ENCODE measurements at places on chromosomes 11 and 22.

DNA sequence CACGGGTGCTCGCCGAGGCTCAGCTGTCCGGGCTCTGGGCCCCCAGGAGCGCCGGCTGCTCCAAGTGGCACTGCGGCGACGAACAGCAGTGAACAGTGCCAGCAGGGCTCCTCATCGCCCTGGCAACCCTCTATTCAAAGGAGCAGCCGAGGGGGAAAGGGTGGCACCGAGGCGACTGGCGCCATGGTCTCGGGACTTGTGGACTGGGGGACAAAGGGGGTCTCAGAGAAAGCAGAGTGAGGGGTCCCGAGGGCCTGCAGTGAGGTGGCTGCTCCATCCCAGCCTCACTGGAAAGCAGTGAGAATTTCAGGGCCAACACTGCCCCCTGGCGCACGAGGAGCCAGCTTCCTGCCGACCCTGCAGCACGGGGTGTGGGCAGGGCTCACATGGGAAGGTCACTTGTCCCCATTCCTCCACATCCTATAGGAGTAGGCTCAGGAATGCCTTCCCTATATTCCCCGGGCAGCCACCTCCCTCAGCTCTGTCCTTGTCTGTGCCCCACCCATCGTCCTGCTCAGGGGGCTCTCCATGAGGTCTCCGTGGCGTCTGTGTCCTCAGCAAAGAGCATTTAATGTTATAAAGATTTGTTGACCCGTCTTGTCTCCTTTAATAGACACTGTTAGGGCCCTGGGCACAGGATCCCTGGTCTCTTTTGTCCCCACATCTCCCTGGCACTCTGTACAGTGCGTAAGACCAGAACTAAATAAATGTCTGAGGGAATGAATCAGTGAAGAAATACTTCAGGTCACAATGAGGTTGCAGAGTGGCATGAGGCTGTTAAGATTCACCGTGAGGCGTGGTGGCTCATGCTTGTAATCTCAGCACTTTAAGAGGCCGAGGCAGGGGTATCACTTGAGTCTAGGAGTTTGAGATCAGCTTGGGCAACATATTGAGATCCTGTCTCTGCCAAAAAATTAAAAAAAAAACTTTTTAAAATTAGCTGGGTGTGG, 26.4 kb downstream of the LRFN4 start:
- DNase-seq = no peak

GRCh38 chr11:2473361-2474058, 28.7 kb downstream of the KCNQ1 start:
- no peak for DNase-seq

GRCh38 chr11:72141066-72141465, 5.5 kb downstream of the FOLR3 start:
- no peak for DNase-seq

DNA sequence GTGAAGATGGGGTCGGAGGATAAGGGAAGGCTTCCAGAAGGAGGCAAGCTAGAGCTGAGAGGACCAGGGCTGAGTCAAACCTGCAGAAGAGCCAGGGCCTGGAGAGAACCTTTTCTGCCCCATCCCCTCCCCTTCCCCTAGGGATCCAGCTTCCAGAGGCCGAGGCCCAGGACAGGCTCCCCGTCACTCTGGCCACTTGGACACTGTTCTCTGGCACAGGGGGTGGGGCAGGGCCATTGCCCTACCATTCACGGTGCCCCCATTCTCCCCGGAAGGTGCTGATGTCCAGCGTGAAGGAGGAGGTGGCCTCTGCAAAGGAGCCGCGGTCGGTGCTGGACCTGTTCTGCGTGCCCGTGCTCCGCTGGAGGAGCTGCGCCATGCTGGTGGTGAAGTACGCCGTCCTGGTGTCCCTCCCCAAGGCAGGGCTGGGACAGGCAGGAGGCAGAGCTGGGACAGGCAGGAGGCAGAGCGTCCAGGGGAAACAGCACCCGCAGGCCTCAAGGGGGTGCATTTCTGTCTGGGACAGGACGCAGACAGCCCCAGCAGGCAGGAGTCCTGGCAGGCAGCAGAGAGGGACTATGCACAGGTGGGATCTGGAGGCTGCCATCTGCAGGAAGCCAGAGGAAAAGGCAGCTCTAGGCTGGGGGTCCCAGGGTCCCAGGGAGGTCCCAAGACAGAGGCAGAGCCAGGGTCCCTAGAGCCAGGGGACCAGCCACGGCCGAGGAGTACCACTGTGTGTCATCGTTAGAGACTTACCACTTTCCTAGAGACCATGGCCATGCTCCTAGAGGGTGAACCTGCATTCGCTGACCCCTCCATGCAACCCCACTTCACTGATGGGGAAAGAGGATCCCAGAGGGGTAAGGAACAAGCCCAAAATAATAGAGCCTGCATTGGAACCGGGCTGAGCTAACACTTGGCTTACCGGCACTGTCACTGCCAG, 25.8 kb upstream of the SLC22A12 start:
- no peak for DNase-seq

GRCh38 chr22:19180234-19180633, 1.7 kb upstream of the SLC25A1 start:
- no peak for DNase-seq

- DNase-seq = no peak
Measured at GRCh38 chr22:49009359-49010063, 818.2 kb downstream of the BRD1 start.

DNA sequence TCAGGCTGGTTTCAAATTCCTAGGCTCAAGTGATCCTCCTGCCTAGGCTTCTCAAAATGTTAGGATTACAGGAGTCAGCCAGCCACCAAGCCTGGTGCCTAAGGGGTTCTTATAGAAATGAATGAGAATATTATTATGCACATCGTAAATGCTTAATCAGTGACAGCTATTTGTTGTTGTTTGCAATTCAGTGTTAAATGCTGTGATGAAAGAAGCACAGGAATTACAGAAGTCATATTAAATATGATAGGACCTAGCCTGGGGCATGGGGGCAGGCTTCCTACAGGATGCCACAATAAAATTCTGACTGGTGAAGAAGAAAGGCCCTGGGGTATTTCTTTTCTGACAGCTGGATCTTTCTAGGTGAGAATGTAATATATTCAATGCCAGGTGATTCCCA, 13.9 kb upstream of the PATZ1 start:
- no peak for DNase-seq

- no peak for DNase-seq
Measured at GRCh38 chr11:36738292-36738861, 140.3 kb upstream of the RAG2 start.

DNA sequence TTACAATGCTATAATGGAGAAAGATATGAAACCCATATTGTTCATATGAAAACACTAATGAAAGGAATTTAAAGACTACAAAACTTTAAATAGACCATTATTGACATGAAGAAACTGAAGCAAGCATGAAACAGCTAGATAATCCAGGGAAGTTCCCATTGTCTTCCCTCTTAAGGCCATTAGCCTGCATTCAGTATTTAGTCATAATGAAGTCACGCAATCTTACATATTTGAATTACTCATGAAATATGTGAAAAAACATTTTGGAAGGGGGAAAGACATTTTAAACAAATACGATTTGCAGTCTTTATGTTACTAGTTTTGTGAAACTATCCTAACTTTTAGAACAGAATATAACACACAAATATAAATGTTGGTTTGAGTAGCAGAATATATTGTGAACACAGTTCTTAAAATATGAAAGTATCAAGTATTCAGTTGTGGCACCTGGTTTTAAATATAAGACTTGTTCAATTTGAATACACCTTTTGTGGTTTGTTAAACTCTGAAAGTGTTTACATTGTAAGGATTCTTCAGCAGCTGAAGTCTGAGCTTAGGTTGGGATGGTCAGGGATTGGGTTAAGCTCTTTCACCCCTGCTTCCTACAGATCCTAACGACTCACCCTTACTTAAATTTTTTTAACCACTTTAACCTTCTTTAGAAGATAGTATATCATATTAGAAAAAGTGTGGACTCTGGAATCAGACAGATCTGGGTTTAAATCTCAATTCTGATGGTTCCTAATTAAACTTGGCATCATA, 500.3 kb upstream of the TENM4 start:
- DNase-seq = no peak

DNA sequence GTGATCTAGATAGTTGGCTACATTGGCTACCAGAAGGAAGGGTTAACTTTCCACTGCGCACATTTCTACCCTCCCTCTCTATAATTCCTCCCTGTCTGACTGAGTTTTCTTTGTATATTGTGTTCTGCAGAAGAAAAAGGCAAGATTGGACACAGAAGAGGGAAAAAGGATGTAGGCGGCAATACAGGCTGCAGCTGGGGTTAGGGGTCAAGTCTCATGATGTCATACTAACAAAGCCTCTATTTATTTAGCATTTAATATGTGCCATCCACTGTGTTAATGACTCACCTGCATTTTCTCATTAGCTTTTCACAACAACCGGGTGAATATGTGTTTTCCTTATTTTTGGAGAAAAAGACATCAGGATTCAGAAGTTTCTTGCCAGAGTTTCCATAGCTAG, 2.0 kb downstream of the FAM83F start:
- DNase-seq = no peak

Measured in T-helper 22 cell (primary cell).